Stimulated activated CD8-positive, alpha-beta memory T cell treated with anti-CD3 and anti-CD28 coated beads, Interleukin-2, amount 100 ng/mL, for 1 hour (primary cell): ENCODE measurements at places on chromosomes 12 and 14.

- DNase-seq = peak; percentile 46
Measured at GRCh38 chr14:93892923-93893558, 34.1 kb upstream of the FAM181A start.

DNA sequence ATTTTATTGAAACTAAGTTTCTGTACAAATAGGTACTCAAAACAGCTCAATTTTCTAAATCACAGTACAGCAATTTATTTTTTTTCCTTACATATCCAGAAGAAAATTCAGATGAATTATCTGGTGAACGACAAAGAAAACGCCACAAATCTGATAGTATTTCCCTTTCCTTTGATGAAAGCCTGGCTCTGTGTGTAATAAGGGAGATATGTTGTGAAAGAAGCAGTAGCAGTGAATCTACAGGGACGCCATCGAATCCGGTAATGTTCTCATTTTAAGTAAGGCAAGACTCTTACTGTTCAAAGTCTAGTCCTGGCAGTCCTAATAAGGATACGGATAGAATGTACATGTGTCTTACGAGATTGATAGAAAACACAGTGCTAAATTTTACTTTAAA is 20.7 kb downstream of the MDM2 start:
- no peak for DNase-seq

- DNase-seq = no peak
Measured at GRCh38 chr12:130214686-130215395, 52.6 kb downstream of the FZD10 start.

- DNase-seq = no peak
Measured at GRCh38 chr12:116821291-116821690, 60.0 kb downstream of the HRK start.

GRCh38 chr12:109678719-109679118 is 34.9 kb upstream of the FAM222A start:
- DNase-seq = no peak

DNA sequence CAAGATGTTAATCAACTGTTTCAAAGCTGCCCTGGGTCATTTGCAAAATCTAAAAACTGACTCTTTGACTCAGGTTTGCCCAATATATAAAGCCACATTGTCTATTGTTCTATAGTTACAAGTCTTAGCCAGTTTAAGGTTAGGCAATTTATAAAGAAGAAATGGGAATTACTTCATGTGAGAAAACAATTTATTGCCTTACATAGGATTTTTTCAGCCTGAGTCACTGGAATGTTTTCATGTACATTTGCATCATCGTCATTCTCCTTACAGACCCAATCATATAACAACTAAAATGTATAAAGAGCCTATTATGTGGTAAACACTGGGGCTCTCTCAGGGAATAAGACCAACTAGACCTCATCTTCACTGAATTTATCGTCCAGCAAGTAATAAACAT is 100.3 kb upstream of the PLEKHG7 start:
- DNase-seq = no peak

DNA sequence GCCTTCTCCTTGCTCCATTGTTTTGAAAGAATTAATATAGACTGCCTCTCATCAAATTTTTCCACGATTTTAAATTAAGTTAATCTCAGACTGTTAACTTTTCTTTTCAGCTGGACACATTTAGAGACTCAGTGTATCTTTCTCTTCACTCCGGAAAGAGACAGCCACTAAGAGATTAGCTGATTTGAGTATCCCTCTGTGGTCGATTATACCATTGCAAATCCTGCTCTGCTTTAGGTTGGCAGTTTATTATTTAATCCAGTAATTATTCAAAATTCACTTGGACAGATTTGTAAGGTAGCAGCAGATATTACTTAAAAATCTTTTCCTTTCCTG is 588 bp upstream of the TWF1 start:
- no peak for DNase-seq

DNA sequence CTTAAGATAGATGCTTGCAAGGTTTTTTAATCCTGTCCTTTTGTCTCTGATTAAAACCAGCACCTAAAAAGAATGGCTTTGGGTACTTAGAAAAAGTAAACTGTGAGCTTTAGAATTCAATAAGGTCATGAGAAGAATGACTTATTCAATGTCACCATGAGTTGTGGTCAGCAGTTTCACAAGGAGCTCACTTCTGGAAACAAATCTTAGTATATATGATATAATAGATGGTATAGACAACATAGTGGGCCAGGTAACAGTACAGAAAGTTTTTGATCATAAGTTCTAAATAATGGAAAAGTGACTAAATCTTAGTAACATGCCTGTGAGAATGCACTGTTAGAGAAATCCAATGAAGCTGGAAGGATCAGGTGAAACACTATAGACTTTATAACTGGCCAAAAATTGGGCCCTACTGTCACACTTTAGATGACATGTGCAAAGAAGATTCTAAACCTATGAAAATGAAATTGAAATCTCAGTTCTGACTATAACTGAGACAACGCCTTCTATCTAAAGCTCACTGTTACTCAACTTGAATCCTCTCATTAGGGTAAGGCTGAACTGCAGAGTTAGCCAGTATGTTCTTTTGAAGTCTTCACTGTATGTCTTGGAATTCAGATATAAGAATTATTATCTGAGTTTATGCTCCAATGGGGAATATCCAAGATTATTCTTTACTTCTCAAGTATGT is 42.4 kb upstream of the RAD51AP1 start:
- DNase-seq = no peak

- no peak for DNase-seq
Measured at GRCh38 chr14:73613046-73613383, 698 bp downstream of the ACOT6 start.

DNA sequence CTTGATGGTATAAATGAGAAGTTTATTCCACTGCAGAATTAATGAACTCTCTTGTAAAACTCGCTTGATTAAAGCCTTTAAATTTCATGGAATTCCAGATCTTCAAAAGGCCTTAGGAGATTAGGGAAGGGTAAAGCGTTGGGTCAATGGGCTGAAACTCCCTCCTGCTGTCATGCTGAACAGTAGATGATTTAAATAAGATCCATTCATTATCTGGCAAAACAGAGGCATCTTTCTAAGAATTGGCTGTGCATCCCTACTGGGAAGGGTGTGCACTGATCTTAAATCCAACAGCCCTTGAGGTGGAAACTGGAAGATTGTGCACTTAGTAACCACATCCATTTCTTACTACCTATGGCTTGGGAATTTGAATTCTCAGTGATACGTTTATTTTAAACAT is 56.0 kb downstream of the PLCZ1 start:
- no peak for DNase-seq

- DNase-seq = no peak
Measured at GRCh38 chr12:113858841-113859386, 107.2 kb downstream of the RBM19 start.

DNA sequence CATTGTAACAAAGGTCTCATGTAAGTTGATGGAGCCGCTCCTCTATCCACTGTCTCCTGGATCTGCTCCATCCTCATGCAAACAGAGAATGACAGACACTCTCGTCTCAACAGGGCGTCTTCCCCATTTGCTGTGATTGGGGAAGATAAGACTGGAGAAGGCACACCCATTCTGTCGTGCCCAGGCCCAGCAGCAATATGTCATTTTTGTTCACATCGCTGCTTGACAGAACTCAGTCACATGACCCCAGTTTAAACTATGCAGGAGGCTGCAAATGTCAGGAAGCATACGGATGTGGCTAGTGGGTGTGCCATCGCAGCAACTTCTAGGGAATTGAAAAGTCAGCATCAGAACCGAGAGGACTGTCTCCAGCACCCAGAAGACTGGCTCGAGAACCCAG is 290.5 kb downstream of the TMEM132D start:
- DNase-seq = no peak
